Urinary bladder (tissue), 4 donors: ENCODE measurements at places on chromosomes 12 and 14. TPM values are rescaled to one million over a fixed set of nuclear protein-coding genes. Genes with fewer than 3 reads are reported as not detected.

The DPF3 gene
- 2.2 TPM for total RNA-seq

The FOXM1 gene
- total RNA-seq, result 6.2 TPM

The MMP19 gene
- 4.3 TPM for total RNA-seq

The SLC38A4 gene
- total RNA-seq, result 8.8 TPM

The NEDD8 gene
- total RNA-seq, result 73.8 TPM

The ZNF10 gene
- total RNA-seq, result 18.3 TPM

The IGFBP6 gene
- 39.8 TPM for total RNA-seq

The MGP gene
- 487 TPM for total RNA-seq

The TMEM52B gene
- 0.11 TPM for total RNA-seq

The IQSEC3 gene
- 1.5 TPM for total RNA-seq
